ENCODE measurements at places on chromosomes 4 and X.

GRCh38 chr4:173448608-173449379 is 49.9 kb upstream of the SCRG1 start:
- DNase-seq: no peak

DNA sequence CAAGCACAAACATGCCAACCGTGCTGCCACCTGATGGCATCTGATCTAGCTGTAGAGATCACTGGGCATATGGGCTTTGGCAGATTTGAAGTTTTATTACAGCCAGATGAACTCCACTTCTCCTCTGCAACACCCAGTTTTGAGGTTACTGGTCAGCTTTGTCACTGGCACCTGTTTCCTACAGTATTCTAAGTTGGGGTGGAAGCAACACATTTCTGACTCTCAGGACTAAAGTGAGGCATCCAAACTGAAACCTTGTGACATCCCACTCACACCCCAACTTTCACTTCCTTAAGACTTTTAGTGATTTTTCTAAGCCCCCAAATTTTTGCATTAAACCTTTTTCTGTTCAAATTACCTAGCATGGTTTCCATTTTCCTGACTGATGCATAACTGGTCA is 115.1 kb upstream of the PCDH18 start:
- DNase-seq: no peak

GRCh38 chr4:105461221-105461620 is 12.6 kb downstream of the PPA2 start:
- DNase-seq: no peak

DNA sequence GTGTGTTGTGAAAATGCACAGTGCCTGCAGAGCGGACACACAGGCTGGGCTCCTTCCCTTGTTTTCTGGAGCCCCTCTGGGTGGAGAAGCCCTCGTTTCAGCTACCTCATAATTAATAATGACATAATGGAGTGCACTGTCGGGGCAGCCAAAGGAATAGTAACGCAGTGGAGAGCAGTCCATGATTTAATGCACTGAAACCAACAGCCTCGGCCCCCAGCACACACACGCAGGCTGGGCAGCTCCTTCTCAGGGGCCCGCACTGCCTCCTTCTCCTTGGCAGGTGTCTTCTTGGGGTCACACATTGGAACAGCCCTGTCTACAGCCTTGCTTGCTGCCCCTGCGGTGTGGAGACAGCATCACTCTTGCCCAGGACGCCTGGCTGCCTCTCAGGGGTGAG is 89.2 kb downstream of the DCTD start:
- DNase-seq: no peak

DNA sequence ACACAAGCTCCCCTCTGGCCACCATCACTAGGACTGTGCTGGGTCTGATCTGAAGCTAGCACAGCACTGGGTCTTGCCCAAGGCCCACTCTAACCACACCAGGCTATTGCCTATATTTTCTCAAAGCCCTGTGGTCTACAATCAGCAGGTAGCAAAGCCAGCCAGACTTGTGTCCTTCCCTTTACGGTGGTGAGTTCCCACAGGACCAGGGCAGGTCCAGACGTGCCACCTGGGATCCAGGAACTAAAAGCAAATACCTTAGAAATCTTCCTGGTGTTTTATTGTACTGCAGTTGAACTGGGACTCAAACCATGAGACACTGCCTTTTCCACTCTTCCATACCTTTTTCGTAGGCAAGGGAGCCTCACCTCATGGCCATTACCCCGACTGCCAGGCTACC is 9.0 kb upstream of the MAGEC2 start:
- DNase-seq: no peak

DNA sequence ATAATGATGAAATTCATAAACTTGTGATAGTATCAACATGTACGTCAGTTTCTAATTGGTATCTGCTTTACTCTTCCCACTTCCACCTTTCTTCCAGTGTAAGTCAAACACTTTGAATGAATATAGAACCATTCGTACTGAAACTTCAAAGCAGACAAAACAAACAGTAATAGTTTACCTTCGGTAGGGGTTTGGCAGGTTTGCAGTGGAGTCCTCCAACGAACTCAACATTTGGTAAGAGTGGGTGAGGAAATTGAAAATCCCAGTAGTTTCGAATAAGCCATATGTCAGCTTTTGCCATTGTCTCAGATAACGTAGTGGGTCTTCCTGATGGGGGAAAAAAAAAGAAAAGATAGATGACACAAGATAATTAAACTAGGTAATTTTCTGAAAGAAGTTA is 2.2 kb downstream of the UGT2B4 start:
- no peak for DNase-seq

DNA sequence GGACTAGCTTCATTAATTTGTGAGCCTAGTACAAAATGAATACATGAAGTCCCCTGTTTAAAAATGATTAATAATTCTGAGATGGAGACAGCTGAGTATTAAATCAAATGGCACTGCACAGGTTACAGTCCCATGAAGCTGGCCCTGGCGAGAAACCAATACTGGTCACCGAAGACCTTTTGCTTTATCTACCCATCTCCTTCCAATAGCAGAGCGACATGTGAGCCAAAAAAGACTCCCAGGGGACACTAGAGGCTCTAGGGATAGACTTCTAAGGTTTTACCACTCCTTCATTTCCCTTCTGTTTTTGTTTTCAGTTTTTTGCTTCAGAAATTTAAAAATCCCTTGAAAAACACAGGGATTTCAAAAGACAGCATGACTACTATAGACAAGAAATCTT is 97.0 kb upstream of the CCSER1 start:
- DNase-seq: no peak

GRCh38 chr4:53608242-53608641 is 17.0 kb upstream of the LNX1 start:
- no peak for DNase-seq

GRCh38 chr4:108193886-108194672 is 25.3 kb upstream of the LEF1 start:
- no peak for DNase-seq

- no peak for DNase-seq
These were observed 4.9 kb upstream of the SMARCAD1 start for GRCh38 chr4:94202769-94203168.

GRCh38 chr4:19382993-19383756 is 868.5 kb upstream of the SLIT2 start:
- no peak for DNase-seq

- no peak for DNase-seq
These were observed 18.3 kb downstream of the SLC39A8 start for GRCh38 chr4:102326951-102327350.

DNA sequence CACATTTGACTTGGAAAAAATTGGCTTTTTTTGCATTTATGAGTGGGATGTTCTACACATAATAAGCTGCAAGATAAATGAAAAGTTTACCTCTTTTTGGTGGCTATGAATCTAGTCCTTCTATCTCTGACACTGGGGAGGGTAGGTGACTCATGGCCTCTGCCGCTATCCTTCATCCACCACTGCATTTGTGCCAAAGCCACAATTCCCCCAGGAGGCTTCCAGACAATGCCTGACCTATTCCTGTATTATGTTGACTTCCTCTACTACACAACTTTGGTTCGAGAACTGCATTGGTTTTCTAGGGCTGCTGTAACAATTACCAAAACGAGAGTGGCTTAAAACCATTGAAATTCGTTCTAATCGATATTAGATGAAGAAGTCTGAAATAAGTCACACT is 245.6 kb downstream of the TRAM1L1 start:
- no peak for DNase-seq

DNA sequence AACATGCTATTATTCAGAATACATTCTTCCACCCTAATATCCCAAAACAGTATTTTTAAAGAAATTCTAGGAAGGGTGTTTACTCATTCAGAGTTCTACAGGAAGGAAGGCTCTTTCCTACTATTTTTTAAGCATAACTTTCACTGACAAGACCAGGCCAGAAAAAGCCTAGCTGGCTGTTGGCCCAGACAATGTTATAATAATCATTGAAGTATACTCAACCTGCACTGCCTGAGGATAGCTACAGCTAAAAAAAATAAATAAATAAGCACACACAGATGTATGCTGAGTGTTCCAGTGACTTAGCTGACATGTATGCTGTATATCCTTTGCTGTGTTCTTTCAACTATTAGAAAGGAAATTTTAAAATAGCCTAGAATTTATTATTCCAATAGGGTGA is 145.8 kb upstream of the SPRY1 start:
- no peak for DNase-seq

- no peak for DNase-seq
These were observed 20.9 kb downstream of the FAM9C start for GRCh38 chrX:13023567-13023966.

DNA sequence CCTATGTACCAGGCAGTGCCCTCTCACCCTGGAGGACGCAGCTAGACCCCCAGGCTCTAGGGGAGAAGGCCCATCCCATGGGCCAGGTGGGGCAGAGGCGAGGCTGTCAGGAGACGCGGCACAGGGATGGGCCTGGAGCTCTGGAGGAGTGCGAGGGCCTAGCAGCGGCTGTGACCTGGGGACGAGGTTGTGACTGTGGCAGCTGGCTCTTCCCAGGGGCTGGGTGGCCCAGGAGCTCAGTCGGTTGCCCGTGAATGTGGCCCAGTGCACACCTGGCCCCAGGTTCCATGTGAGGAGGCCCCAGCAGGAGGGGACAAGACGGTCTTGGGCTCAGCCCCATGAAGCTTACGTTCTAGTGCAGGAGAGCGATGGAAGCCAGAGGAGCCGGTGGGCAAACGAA is 31.0 kb upstream of the ADRA2C start:
- no peak for DNase-seq

All from D721Med (cell line).